T-helper 2 cell treated with Interferon-gamma antibody and Interleukin-4, amounts not matched to agents 5 μg/mL and 100 μg/mL, for 36 hours (primary cell): ENCODE measurements at places on chromosomes 7 and 10.

- H3K4me3 ChIP-seq = no peak overlapping the region
- H3K27me3 ChIP-seq = no peaks in the 10 kb centered on the region
- no peak overlapping the region for H3K27ac ChIP-seq
- no peaks in the 10 kb centered on the region for H3K4me1 ChIP-seq
Measured at GRCh38 chr7:41504214-41504980, 198.5 kb downstream of the INHBA start.

GRCh38 chr7:20834656-20835055 is 48.0 kb upstream of the SP8 start:
- H3K27me3 ChIP-seq = no peaks in the 10 kb centered on the region
- no peak for DNase-seq

GRCh38 chr7:146116521-146117222 is at the start of gene CNTNAP2:
TSS of gene CNTNAP2 (plus strand) at chr7:146116801. CDS start at chr7:146116877, 76 bp downstream.
- DNase-seq = no peak
- no peaks in the 10 kb centered on the region for H3K4me1 ChIP-seq
- H3K36me3 ChIP-seq = no peaks in the 10 kb centered on the region
- peaks cover 20% of the 10 kb centered on the region for H3K27me3 ChIP-seq
- H3K27ac ChIP-seq = no peak within 1 kb of the TSS

DNA sequence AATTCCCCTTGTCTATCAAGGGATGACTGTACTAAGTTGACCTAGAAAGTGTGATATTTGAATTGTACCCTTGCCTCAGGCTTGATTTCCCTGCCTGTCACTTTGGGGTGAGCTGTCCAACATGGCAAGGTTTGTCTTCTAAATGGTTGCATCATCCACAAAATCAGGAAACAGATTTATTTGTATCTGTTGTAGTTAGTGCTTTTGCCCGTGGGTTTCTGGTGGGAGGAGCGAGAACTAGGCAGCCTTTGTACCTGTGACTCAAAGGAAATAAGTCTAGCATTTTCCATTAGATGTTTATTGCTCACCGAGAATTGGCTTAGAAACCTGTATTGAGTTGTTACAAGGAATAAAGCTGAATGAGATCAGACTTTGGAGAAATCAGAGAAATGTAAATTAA is 650.8 kb downstream of the LRMDA start:
- H3K36me3 ChIP-seq = no peaks in the 10 kb centered on the region
- no peak overlapping the region for H3K4me3 ChIP-seq
- no peak for DNase-seq
- H3K4me1 ChIP-seq = no peaks in the 10 kb centered on the region
- no peaks in the 10 kb centered on the region for H3K27me3 ChIP-seq
- no peak overlapping the region for H3K27ac ChIP-seq

- DNase-seq = no peak
- H3K27me3 ChIP-seq = no peaks in the 10 kb centered on the region
- H3K27ac ChIP-seq = no peak overlapping the region
- no peaks in the 10 kb centered on the region for H3K4me1 ChIP-seq
Measured at GRCh38 chr7:144720149-144720548, 115.7 kb downstream of the TPK1 start.

GRCh38 chr10:64096941-64097340 is 575.7 kb downstream of the REEP3 start:
- H3K4me1 ChIP-seq = no peaks in the 10 kb centered on the region
- no peak for DNase-seq
- H3K27me3 ChIP-seq = no peaks in the 10 kb centered on the region
- H3K36me3 ChIP-seq = no peaks in the 10 kb centered on the region

- no peaks in the 10 kb centered on the region for H3K4me1 ChIP-seq
- H3K27me3 ChIP-seq = peaks cover 14% of the 10 kb centered on the region
- no peaks in the 10 kb centered on the region for H3K36me3 ChIP-seq
- no peak for DNase-seq
Measured at GRCh38 chr10:97140049-97140846, 45.5 kb downstream of the SLIT1 start.

DNA sequence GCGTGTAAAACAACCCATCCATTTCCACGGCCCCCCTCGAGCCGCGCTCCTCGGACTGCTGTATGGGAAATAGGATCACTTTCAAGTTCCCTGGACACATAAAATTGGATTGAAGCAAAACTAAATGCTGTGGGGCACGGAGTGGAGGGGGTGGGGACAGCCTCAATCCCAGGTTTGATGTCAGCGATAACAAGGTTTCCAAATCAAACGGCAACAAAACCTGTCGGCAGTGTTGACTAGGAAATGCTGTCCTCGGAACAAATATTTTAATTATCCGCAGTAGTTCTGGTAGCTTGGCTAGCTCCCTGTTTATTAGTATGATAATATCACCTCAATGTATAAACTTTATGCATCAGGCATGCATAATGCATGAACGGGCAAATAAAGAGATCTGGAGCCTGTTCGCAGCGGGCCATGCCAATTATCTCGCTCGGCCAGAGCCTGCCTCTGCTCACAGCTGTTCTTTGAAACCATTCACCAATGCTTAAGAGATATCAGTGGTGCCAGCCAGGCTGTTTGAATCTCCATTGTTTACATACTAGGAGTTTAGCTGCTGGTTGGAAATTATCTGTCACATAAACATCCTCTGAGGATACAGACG is 161.1 kb downstream of the PAXIP1 start:
- no peak for DNase-seq
- no peak overlapping the region for H3K27ac ChIP-seq
- peaks cover 11% of the 10 kb centered on the region for H3K27me3 ChIP-seq
- H3K4me3 ChIP-seq = no peak overlapping the region
- no peaks in the 10 kb centered on the region for H3K4me1 ChIP-seq

- peaks cover 32% of the 10 kb centered on the region for H3K27me3 ChIP-seq
- no peaks in the 10 kb centered on the region for H3K36me3 ChIP-seq
- H3K4me3 ChIP-seq = no peak overlapping the region
- DNase-seq = no peak
- no peaks in the 10 kb centered on the region for H3K4me1 ChIP-seq
Measured at GRCh38 chr7:22087861-22088260, 142.2 kb upstream of the CDCA7L start.

- no peak overlapping the region for H3K27ac ChIP-seq
- H3K4me1 ChIP-seq = no peaks in the 10 kb centered on the region
- no peak overlapping the region for H3K4me3 ChIP-seq
- H3K27me3 ChIP-seq = peaks cover 13% of the 10 kb centered on the region
Measured at GRCh38 chr10:15571575-15571974, 148.1 kb downstream of the ITGA8 start.

DNA sequence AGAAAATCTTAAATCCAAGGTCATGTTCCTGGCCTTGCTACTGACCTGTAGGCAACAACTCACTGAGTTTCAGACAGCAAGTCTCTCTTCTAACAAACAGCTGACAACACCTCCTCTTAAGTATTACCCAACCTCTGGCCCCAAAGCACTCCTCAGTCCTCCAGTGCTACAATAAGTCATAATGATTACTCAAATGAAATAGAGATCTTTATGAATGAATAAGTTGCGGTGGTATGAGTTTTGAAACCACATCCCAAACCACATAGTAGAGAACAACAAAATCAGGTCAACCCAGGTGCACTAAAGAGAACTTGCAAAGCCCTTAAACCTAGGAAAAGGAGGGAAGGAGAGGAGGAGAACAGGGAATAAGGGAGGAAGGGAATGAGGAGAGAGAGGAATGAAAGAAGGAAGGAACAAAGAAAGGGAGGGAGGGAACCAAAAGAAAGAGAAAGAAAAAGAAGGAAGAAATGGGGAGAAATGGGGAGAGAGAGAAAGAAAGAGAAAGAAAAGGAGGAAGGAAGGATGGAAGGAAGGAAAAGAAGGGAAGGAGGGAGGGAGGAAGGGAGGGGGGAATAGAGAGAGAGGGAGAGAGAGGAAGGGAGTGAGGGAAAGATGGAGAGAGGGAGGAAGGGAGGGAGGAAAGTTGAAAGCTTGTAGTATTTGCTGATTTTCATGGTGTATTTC is 142.8 kb upstream of the CALCR start:
- DNase-seq = no peak
- H3K36me3 ChIP-seq = no peaks in the 10 kb centered on the region
- H3K27me3 ChIP-seq = peaks cover 4% of the 10 kb centered on the region
- no peaks in the 10 kb centered on the region for H3K4me1 ChIP-seq
- H3K27ac ChIP-seq = no peak overlapping the region

- H3K4me1 ChIP-seq = no peaks in the 10 kb centered on the region
- DNase-seq = no peak
- H3K27me3 ChIP-seq = peaks cover 18% of the 10 kb centered on the region
- no peak overlapping the region for H3K4me3 ChIP-seq
- no peak overlapping the region for H3K27ac ChIP-seq
Measured at GRCh38 chr10:88652616-88653015, 11.6 kb upstream of the LIPF start.
